ENCODE measurements at places on chromosomes 2 and 18.

- DNase-seq: no peak
Observed at GRCh38 chr2:43255296-43255910, 29.0 kb upstream of the ZFP36L2 start.

DNA sequence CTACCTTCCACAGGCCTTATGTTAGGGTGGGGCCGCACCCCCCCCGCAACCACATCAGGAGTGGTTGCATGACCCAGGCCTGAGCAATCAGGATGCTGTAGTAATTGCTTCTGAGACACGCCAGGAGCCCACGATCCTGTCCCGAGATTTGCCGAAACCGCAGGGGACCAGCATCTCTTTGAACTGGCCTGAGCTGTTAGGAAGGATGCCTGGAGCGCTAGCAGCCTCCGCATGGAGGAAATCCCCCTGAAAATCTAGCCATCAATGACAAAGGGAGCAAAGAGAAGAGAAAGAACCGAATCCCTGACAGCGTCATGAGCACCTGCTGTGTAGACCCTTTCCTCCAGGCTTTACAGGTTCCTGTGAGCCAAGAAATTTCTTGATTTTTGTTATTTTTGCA is 8.7 kb upstream of the TEX44 start:
- DNase-seq: no peak

GRCh38 chr18:46712406-46712805 is 44.4 kb downstream of the ST8SIA5 start:
- DNase-seq: no peak

DNA sequence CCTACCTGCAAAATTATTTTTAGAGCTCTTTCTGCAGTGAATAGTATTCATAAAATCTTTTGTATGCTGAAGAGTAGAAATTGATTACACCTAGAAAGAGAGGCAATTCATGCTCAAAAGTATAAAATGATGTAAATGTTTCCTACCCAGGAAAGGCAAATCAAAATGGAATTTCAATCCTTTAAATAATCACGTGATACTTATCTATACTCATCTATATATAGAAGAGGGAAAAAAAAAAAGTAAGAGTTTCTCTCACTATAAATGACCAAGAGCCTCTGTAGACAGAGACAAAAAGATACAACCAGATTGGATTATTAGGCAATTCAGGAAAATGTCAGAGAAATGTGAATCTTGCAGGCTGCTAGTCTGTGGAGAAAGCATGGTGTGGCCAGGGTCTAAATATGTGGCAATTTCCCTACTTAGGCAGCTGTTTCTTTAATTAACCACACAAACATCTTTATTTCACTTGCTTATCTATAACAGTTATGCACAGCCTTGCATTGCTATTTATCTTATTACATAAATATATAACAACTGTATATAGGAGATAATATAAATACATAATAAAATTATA is 39.5 kb downstream of the METTL8 start:
- DNase-seq: no peak

DNA sequence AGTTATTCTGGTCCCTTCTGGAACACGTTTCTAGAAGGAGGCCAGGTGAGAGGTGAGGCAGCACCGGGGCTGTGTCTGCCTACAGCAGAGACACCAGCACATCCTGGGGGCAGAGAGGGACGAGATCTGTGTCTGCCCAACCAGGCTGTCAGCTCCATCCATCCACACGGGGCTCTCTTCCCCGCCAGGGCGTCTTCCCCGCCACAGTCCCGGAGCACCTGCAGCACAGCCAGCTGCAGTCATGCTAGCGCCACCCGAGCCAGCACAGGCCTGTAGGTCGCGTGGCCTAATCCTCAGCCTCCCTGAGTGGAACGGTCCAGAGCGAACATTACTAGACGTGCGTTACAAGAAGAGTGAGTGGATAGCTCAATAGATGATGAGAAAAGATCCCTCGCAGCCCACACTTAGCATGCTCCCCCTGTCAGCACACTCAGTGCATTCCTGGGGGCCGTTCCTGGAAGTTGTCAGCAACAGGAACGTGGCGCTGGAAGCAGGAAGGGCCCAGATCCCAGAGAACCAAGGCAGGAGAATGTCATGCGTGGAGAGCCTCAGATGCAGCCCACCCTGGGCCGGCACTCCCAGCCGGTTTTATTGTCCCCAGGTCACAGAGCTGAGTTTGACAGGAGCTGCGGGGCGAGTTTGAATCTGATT is 179.0 kb downstream of the TWIST2 start:
- DNase-seq: no peak

GRCh38 chr18:4068552-4069158 is 386.5 kb downstream of the DLGAP1 start:
- DNase-seq: no peak

- DNase-seq: no peak
Observed at GRCh38 chr18:9765501-9765900, 57.4 kb downstream of the RAB31 start.

- DNase-seq: no peak
Observed at GRCh38 chr2:169237286-169237685, 125.0 kb downstream of the LRP2 start.

- no peak for DNase-seq
Observed at GRCh38 chr2:182890773-182891378, 24.4 kb upstream of the FRZB start.

GRCh38 chr18:49590608-49591007 is 28.8 kb downstream of the LIPG start:
- DNase-seq: no peak

DNA sequence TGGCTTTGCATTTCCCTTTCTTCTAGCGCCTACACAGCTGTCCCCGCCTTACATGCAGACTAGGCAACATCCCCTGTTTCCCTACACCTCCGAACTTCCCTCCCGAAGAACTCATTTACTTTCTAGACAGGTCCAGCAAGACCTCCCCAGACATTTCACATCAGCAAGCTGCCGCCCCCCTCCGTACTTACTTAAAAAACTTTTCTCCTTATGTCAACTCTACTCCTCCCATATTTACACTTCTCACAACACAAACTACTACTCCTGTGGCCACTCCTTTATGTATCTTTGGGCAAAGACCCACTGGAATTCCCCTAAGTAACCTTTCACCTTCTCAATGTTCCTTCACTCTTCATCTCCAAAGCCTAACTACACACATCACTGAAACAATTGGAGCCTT is 20.4 kb upstream of the ZNF397 start:
- DNase-seq: no peak
